Small intestine (tissue), 16 donors: ENCODE measurements at places on chromosomes 4 and X. TPM values are rescaled to one million over a fixed set of nuclear protein-coding genes. Genes with fewer than 3 reads are reported as not detected.
A peak's percentile ranks its signal among the peaks of the same experiment; 100 is the strongest.

GRCh38 chr4:38724475-38724808 is 58.3 kb downstream of the TLR10 start:
- no peak overlapping the region for H3K4me3 ChIP-seq
- DNase-seq = no peak
- H3K36me3 ChIP-seq = no peaks in the 10 kb centered on the region
- H3K27me3 ChIP-seq = no peaks in the 10 kb centered on the region
- H3K4me1 ChIP-seq = peaks cover 13% of the 10 kb centered on the region
- no peak overlapping the region for H3K27ac ChIP-seq

GRCh38 chrX:9538544-9539045 is 73.7 kb downstream of the TBL1X start:
- no peak overlapping the region for H3K27ac ChIP-seq
- H3K4me3 ChIP-seq = no peak overlapping the region
- no peaks in the 10 kb centered on the region for H3K36me3 ChIP-seq
- peak; percentile 79 for DNase-seq

MFAP3L gene
- polyA plus RNA-seq = 0.22 TPM

DNA sequence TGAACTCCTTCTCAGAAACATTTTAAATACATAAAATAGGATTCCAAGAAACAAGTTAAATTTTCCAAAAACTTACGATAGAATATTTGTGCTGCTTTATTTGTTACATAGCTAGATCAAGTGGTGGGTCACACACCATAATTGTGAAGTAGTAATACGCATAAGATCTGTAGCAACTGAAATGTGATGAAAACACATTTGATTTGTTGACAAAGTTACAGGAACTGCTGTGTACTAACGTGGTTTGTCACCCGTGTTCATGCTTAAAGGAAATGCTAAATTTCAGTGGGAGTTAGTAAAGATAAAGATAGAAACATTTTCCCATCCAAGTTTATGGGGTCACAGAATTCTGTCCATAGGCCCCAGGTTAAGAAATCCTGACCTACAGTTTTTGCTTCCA is 34.1 kb upstream of the PHEX start:
- DNase-seq = no peak
- H3K27ac ChIP-seq = no peak overlapping the region
- no peaks in the 10 kb centered on the region for H3K27me3 ChIP-seq
- H3K36me3 ChIP-seq = peaks cover 4% of the 10 kb centered on the region

SULT1E1 gene
- polyA plus RNA-seq = 28.0 TPM

DNA sequence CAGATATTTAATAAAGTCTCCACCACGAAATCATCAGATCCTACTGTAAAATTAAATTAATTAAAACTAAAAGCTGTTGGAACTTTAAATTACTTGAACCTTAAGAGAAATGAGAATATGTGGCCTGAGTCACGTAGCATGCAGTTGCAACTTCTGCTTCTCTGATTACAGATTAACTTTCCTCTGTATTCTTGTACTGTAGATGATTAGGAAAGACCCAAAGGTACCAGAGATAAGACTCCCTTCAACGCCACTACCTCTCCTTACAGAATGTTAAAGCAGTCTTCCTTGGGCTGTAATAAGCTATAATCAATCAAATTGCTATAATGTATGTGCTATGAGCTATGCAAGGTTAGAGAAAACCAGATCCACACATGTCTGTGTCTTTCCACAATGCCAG is 47.9 kb downstream of the FAM13A start:
- no peaks in the 10 kb centered on the region for H3K36me3 ChIP-seq
- peak overlapping the region; percentile 81 for H3K27ac ChIP-seq
- no peaks in the 10 kb centered on the region for H3K27me3 ChIP-seq
- peaks cover 41% of the 10 kb centered on the region for H3K4me1 ChIP-seq

GRCh38 chrX:136028383-136028984 is 43.2 kb downstream of the SLC9A6 start:
- DNase-seq = peak; percentile 30
- H3K4me3 ChIP-seq = no peak overlapping the region
- H3K36me3 ChIP-seq = peaks cover 6% of the 10 kb centered on the region

DNA sequence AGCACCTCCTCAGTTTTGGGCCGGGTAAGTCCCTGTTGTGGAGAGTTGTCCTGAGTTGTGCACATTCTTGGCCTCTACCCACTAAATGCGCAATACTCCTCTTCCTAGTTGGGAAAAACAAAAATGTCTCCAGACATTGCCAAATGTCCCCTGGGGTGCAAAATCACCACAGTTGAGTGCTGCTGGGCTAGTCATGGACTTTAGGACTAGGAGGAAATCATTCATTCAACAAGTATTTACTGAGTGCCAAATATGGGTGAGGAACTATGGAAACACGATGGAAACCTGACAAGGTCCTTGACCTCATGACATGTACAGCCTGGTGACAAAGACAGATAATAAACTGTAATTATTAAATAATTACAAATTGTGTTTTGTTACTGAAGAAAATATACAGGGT is 71.6 kb downstream of the STX18 start:
- H3K4me3 ChIP-seq = no peak overlapping the region
- DNase-seq = no peak
- H3K4me1 ChIP-seq = peaks cover 4% of the 10 kb centered on the region
- H3K27me3 ChIP-seq = no peaks in the 10 kb centered on the region
- H3K36me3 ChIP-seq = peaks cover 34% of the 10 kb centered on the region

- no peaks in the 10 kb centered on the region for H3K27me3 ChIP-seq
- no peaks in the 10 kb centered on the region for H3K36me3 ChIP-seq
Measured at GRCh38 chr4:126748736-126749135, 884.0 kb upstream of the INTU start.

GRCh38 chr4:154998284-154998683 is 210.2 kb upstream of the NPY2R start:
- no peaks in the 10 kb centered on the region for H3K4me1 ChIP-seq
- DNase-seq = no peak
- H3K27me3 ChIP-seq = no peaks in the 10 kb centered on the region
- H3K4me3 ChIP-seq = no peak overlapping the region
- H3K36me3 ChIP-seq = no peaks in the 10 kb centered on the region

DNA sequence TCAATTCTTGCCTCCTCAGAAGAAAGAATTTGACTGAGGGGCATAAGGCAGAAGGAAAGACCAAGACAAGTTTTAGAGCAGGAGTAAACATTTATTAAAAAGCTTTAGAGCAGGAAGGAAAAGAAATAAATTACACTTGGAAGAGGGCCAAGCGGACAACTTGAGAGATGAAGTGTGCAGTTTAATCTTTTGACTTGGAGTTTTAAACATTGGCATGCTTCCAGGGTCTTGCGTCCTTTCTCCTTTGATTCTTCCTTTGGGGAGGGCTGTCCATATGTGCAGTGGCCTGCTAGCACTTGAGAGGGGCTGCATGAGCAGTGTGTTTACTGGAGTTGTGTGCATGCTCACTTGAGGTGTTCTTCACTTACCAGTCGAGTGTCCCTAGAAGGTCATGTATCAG is 275.8 kb upstream of the IL1RAPL1 start:
- no peaks in the 10 kb centered on the region for H3K36me3 ChIP-seq
- H3K4me3 ChIP-seq = no peak overlapping the region

DNA sequence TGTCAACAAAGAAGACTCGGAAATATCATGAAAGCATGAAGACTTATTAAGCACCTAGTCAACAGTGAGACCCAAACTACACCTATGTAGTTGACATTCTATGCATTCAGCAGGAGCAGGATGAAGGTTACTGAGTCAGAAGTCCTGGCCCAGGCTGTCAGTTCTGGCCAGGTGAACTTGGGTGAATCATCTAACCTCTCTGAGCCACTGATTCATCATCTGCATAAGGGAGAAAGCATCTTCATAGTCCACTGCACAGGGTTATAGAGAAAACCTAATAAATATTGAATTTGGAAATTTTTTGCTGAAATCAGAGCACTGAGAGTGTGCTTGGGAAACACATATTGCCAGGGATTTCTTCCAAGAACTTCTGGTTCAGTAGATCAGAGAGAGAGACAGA is 296.0 kb upstream of the SFRP2 start:
- no peaks in the 10 kb centered on the region for H3K4me1 ChIP-seq
- no peak overlapping the region for H3K27ac ChIP-seq
- no peak for DNase-seq
- H3K36me3 ChIP-seq = no peaks in the 10 kb centered on the region

DNA sequence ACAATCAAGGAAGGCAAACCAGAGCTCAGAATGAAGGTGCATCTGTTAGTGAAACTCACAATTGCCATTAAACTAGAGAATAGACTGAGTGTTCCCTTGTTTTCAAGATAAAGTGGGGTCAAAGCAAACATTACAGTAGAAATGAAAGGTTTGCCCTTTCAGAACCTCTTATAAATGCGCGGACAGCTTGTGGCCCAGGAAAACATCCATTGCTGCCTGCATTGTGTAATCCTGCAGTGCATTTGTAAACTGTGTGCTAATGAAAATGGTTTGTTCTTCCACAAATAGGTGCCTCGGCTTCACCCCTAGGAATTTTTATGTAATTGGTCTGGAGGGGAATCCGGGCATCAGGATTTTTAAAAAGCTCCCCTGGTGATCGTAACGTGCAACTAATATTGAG is 62.8 kb downstream of the SNX25 start:
- H3K27ac ChIP-seq = no peak overlapping the region
- no peaks in the 10 kb centered on the region for H3K27me3 ChIP-seq
- DNase-seq = no peak
- no peaks in the 10 kb centered on the region for H3K4me1 ChIP-seq
- no peak overlapping the region for H3K4me3 ChIP-seq
- H3K36me3 ChIP-seq = peaks cover 9% of the 10 kb centered on the region

GRCh38 chrX:22203186-22203585 is 69.5 kb upstream of the CBLL2 start:
- no peak for DNase-seq
- H3K4me1 ChIP-seq = no peaks in the 10 kb centered on the region
- H3K36me3 ChIP-seq = no peaks in the 10 kb centered on the region
- H3K27me3 ChIP-seq = no peaks in the 10 kb centered on the region
- H3K27ac ChIP-seq = no peak overlapping the region

SLC34A2 gene
- polyA plus RNA-seq = 28.6 TPM

DNA sequence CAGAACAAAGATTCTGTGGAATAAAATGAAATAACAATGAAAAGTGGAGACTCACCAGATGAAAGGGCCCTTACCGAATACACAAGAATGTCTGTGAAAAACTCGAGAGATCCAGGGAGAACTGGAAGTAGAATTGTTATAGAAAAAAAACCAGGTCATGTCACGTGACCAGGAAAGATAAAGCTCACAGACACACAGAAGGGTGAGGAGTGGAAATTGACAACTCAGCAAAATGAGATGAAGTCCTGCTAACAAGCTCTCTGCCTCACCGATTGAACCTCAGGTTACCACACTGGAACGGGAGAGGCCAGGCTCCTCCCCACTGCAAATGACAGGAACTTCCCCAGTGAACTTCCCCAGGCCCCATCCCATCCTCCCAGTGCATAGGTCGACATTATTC is 1618.0 kb upstream of the PCDH10 start:
- H3K27ac ChIP-seq = no peak overlapping the region
- no peaks in the 10 kb centered on the region for H3K36me3 ChIP-seq
- no peak for DNase-seq
- no peaks in the 10 kb centered on the region for H3K4me1 ChIP-seq
- no peaks in the 10 kb centered on the region for H3K27me3 ChIP-seq

DNA sequence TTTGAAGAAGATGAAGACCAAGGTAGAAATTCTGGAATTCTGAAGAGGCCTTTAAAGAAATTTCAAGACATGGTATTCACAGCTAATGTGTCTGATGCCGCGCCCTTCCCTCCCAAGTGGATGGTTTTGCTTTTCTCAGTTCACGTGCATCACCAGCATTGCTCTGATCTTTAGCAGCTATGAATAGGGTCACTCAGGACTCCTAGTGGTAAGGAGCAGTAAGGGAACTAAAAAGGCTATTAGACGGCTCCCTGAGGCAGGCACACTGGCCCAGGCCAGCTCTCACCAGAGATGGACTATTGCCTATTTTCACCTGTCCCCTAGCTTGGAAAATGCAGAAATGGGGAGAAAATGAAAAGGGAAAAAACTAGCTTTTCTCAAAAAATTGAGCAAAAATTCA is 447.5 kb upstream of the RASGEF1B start:
- H3K36me3 ChIP-seq = no peaks in the 10 kb centered on the region
- peak; percentile 41 for DNase-seq
- no peaks in the 10 kb centered on the region for H3K4me1 ChIP-seq

S100G gene
- polyA plus RNA-seq = 28.9 TPM

DNA sequence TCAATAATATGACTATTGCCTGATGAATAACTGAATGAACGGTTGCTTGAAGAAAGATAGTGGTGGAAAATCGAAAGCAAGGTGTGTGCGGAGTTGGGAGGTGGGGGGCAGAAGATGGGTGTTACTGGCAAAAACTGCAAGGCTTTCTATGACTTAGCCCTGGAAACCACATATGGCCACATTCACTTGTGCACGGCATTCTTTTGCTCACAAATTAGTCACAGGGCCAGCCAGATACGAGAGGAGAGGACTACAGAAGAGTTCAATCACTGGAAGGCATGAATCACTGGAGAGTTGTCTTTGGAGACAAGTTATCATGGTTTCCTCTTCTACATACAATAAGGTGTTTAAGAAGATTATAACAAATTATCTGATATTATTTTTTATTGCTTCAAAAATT is 626.5 kb upstream of the CPEB2 start:
- H3K27ac ChIP-seq = no peak overlapping the region
- no peak for DNase-seq
- H3K4me3 ChIP-seq = no peak overlapping the region
- no peaks in the 10 kb centered on the region for H3K27me3 ChIP-seq

DNA sequence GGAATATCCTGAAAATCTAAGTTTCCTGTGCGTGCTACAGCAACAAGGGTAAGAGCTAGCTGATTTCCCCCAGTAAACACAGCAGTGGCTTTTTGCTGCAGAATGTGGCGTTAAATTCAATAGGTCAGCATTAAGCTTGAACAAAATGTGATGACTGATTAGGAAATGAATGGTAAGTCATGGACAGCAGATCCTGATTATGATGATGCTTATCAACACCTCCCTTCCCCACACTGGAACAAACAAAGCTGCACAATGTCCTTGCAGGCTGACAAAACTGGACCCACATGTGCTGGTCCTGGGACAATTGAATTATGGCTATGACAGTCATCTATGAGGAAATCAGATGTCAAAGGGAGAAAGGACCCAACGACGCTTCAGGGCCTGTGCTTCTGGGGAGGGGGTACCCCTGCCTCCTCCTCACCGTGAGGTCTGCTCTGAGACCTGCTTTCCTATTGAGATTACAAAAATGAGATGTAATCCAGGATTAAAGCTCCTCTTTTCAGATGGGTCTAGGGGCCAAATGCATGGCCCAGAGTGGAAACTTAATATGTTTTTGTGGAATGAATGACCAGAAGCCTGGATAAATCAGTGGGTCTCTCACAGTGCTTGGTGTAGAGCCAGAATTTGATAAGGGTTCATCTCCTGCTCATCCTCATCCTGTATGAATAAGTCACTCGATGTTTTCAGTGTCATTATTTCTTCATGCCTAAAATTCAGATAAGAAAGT is 32.0 kb upstream of the BOD1L1 start:
- DNase-seq = no peak
- no peak overlapping the region for H3K27ac ChIP-seq
- no peaks in the 10 kb centered on the region for H3K36me3 ChIP-seq
- no peaks in the 10 kb centered on the region for H3K4me1 ChIP-seq

DNA sequence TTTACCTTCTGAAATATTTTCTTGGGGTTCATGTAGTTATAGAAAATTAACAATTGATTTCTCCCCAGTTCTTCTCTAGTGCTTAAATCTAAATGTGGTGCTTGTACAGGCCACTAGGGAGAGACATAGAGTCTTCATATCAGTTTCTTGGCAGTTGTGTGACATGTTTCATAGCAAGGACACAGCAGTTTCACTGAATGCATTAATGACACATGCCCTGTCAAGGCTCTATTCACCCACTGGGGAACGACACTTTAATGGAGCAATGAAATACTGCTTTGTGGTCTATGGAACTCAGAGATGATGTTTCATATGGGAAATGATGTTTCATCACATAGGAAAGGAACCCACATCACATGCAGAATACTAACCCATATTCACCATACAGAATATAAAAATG is 2.8 kb downstream of the VEGFC start:
- peak; percentile 17 for DNase-seq
- no peaks in the 10 kb centered on the region for H3K27me3 ChIP-seq
- no peak overlapping the region for H3K27ac ChIP-seq
- no peaks in the 10 kb centered on the region for H3K4me1 ChIP-seq
- H3K4me3 ChIP-seq = no peak overlapping the region
